ENCODE measurements at places on chromosomes 6 and 20. TPM values are rescaled to one million over a fixed set of nuclear protein-coding genes. Genes with fewer than 3 reads are reported as not detected.

MACROD2 gene
- not detected for total RNA-seq

CGA gene
- total RNA-seq = not detected

HAO1 gene
- total RNA-seq = not detected

- DNase-seq = no peak
Observed at GRCh38 chr20:4710106-4710475, 11.6 kb upstream of the PRND start.

DNA sequence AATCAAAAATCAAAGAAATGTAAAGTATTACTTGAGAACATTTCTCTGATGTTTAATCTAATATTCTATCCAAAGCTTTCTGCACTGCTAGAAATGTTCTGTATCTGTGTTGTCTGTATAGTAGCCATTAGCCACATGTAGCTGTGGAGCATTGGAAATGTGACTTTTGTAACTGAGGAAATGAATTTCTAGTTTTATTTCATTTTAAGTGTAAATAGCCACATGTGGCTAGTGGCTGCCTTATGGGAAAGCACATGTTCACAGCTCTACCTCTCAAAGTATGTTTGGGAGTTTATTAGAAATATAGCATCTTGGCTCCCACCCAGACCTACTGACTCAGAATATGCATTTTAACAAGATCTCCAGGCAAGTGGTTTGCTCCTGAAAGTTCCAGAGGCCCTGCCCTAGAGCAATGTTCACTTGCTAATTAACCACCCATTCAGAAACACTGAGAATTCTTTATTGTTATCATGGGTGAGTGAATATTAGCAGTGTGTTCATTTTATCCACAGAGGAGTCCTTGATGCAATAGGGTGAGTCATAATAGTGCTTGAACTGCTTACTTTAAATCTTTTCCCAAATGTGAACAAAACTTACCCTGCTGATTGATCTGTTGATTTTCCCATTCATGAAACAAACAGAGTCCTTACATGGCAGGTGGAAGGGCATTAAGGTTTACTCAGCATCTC, 282.7 kb downstream of the PLCB1 start:
- no peak for DNase-seq

DNA sequence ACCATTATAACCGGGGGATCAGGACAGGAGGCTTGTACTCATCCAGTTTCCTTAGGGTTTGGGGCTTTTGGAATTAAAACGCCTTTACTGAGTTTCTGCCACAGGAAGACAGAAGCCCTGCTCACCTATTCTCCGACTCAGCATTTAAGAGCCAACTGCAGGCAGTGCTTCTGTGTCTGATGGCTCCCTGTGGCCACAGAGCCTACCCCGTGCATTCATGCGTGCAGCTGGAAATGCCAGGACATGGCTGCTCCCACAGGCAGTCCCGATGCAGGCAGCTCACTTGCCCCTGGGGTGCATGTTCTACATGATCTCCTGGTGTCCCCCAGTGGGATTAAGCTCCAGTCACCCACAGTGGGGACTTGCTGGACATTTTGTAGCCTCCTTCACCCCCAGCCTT, 22.2 kb downstream of the ZNF831 start:
- no peak for DNase-seq

DNA sequence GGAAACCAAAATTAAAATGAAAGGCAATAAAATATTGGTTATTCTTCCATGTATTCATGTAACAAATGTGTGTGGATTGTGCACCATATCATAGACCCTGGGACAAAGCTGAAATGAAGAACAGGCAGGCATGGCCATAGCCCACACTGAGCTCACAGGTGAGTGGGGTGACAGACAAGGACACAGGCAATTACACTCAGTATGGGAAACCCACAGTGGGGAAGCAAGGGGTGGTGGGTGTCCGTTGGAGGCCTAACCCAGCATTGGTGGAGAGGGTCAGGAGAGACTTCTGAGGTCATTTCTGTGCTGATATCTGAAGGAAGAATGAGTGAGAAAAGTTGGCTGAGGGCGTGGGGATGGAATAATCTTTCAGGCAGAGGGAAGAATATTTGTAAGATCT, 47.6 kb upstream of the MAP3K4 start:
- no peak for DNase-seq

- DNase-seq = peak; percentile 87
Observed at GRCh38 chr6:53335224-53335994, 13.3 kb downstream of the ELOVL5 start.

- DNase-seq = no peak
Observed at GRCh38 chr6:43035495-43036194, 14.2 kb downstream of the RRP36 start.

- no peak for DNase-seq
Observed at GRCh38 chr20:25273541-25274358, 25.9 kb downstream of the PYGB start.

GRCh38 chr6:136860043-136860442, 37.7 kb downstream of the PEX7 start:
- DNase-seq = no peak
